ENCODE measurements at places on chromosomes 7 and 10. TPM values are rescaled to one million over a fixed set of nuclear protein-coding genes. Genes with fewer than 3 reads are reported as not detected.

DNA sequence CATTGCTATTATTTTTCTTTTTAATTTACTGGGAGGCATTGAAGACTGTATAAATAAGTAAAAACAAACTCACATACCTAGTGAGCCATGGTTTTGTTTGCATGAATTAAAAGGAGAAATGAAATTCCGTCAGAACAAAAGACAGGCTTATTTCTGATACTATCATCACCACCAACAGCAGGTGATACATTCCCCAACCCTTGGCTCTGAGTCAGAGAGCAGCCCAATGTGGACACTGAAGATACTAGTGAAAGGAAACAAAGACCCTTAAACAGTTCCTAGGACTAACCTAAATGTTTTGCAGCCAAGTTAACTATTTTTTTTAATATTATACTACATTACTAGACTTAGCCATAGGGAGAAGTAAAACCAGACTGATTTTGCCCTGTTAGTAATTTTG is 31.6 kb downstream of the CHRM2 start:
- DNase-seq, result no peak

DNA sequence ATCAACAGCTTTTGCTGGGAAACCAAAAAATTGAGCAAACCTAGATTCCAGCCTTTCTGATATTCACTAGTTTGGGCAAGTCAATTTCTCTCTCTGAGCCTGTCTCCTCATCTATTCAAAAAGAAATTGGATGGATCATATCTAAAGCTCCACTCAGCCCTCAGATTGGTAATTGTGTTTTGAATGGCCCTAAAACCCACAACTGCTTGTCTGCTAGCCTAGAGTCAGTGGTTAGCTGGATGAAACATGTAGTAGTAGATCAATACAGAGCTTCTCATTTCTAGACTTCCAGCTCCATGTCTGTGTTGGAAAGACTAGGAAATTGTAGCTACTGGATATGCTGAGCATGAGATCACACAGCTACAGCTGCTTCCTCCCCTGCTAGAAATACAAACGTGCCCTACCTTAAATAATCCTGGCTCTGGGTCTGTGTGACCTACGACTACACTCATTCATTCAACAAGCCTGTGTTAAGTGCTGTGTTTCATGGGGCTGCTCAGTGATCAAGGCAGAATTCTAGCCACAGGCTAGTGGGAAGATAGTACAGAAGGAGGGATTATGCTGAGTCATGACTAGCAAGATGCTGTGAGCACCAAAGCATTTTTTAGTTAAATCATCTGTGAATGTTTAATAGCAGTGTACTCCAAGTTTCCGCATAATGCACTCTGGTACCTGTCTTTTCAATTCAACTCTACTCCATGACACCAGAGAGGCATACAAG is 15.7 kb downstream of the DNTT start:
- no peak for DNase-seq

- DNase-seq, result no peak
These were observed 1.8 kb downstream of the STARD3NL start for GRCh38 chr7:38179776-38180226.

- no peak for DNase-seq
These were observed 195.1 kb upstream of the AUTS2 start for GRCh38 chr7:69403169-69403568.

DNA sequence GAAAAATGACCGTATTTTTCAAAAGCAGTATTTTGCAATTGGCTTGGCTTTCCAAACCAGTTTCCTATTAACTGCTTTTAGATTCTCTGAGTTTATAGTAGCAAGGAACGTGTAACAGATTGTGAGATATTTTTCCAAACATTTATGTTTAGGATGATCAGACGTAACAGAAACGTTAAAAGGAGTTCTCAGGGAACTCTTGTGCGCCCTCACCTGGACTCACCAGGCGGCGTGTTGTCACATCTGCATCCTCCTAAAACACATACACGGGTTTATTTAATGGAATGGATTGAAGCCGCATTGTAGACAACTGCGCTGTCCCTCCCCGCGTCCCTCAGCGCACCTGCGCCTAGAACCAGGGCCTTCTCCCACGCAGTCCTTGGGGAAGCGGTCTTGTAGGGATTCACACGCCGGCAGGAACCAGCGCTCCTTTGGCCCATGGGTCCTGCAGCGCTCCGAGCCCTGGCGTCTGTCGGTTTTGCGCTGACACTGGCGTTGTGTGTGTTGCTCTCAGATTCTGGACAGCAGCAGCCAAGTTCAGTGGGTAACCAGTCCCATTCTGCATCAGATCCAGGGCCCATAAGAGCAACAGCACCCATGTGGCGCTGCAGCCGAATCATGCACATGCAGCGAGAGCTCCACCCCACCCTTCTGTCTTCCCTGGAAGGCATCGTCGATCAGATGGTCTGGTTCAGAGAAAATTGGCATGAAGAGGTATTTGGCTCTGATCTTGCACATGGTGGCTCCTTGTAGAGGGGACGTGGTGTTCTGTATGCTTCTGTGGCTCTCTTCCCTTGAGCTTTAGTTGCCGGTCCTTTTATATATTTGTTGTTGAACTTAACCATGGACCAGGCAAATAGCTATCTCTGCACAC is 114.9 kb downstream of the TRRAP start:
- DNase-seq, result no peak

DNA sequence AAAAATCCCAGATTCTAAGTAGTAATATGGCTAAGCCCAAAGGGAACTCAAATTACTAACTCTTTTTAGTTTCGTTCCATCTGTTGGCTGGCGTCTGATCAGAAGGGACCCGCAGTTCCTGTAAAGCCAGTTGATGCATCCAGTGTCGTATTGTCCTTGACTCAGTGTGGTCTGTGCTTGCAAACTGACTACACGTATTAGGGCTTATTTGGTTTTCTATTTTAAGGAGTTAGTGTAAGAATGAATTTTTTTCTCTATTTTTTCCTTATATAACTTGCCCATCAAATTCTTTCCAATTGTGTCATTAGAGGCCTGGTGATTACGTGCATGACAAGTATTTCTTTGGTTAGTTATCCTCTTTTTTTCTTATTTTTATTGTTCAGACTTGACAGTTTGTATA is 9.7 kb downstream of the ABCA13 start:
- DNase-seq, result no peak

DNA sequence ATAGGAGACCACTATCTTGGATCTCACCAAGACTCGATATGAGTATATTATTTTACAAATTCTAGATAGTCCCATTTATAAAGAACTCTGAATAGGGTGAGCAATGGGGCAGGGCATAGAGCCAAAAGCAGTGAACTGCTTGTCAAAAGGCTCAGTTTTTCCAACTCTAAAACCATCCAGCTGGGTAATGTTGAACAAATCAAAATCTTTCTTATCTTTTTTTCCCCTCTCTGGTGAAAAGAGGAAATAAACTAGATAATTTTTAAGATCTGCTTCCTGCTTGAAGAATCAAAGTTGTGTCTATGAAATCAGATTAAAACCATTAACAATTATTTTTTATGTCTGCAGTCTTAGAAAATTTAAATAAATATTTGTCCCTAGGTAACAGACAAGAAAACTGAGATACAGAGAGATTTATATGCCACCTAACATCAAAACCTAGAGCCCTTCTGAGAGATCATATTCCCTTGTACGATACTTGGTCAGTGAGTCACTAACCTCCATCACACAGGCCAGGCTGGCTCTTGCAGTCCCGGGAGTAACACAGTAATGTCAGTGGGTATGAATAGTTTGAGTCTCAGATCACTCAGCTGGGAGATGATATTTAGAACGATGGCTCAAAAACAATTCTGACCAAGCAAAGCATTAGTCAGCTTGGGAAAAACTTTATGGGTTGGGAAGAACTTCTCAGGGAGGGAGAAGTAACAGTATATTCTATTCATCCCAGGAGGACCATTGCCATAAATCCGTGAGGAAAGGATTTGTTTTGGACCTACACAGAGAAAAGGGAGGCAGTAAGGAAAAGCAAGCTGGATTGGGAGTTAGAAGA is 178.8 kb downstream of the REEP3 start:
- DNase-seq, result no peak

- DNase-seq, result peak; percentile 95
These were observed 492 bp upstream of the VCL start for GRCh38 chr10:73997461-73997786.

- DNase-seq, result no peak
These were observed 918.1 kb upstream of the POT1 start for GRCh38 chr7:125847692-125848091.

- DNase-seq, result no peak
These were observed 429.8 kb downstream of the KCNMA1 start for GRCh38 chr10:77207828-77208185.

DNA sequence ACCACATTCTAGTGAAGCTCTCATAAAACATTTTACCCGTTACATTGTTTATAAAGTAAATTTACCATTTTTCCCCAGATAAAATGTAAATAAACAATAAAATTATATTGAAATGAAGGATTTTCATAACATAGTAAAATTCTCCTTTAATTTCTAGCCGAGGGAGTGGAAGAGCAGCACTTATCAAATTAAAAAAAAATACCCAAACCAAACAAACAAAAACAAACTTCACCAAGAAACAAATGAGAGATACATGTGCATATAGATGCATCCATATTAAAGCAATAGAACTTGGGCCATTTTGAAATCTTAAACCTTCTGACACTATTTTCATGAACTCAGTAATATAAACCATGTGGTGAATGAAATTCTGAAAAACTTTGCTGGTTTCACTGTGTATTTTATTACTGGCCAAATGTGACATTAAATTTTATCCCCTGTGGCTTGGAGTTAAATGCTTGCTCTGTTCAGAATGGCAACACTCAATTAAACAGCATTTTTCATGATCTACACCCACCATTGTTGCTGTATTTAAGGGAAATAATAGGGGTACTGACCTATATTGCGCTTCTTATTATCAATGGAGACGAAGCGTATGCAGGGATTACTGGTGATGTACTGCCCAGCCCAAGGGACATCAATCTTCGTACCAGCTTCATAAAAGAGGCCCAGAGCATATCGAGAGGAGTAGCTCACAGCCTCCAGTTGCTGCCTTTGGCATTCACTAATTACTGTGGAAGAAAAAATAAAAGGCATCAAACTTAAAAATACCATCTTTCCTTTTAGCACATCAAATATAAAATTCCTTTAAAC is 220.9 kb downstream of the RNLS start:
- no peak for DNase-seq

DNA sequence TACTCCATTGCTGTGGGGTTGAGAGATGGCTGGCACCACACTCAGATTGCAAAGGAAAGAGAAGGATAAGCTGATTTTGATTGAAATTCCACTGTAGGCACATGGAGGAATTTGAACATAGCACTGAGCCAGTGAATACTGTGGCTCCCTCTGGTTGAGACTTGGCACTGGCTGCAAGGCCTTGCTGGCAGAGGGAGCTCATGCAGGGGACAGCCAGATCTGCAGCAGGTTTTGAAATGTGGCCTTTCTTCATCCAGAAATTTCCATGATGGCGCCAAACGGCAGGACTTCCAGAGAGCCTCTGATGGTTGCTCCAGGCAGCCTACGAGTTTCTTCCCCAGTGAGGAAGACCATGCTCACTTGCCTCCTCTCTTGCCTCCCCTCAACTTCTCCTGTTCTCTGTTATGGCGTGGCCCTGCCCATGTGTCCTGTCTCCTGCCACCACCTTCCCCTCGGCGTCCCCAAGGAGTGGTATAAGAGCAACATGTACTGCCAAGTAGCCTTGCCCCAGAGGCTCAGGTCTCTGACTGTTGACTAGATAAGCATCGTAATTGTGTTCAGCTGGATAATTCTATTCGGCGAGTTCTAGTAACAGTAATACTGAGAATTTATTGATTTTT is 265.6 kb downstream of the CCDC3 start:
- DNase-seq, result no peak

DNA sequence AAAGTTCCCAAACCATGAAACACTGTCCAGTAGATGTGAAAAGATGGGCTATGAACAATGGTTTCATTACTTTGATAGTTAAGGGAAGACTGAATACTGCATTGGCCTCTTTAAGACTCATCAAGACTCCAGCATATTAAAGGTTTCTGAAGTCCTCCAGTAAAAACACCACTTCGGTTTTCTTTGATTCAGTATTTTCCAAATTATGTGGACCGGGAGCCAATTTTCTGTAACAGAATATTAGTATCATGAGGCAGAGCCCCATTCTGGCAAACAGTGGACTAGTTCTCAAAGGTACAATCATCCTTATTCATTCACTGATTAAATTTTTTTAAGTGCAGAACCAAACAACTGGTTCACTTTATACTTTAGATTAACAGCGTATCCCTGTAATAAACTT is 241.1 kb upstream of the LRGUK start:
- DNase-seq, result no peak

GRCh38 chr7:138002096-138002827 is 376 bp upstream of the CREB3L2 start:
- DNase-seq, result peak; percentile 100

DNA sequence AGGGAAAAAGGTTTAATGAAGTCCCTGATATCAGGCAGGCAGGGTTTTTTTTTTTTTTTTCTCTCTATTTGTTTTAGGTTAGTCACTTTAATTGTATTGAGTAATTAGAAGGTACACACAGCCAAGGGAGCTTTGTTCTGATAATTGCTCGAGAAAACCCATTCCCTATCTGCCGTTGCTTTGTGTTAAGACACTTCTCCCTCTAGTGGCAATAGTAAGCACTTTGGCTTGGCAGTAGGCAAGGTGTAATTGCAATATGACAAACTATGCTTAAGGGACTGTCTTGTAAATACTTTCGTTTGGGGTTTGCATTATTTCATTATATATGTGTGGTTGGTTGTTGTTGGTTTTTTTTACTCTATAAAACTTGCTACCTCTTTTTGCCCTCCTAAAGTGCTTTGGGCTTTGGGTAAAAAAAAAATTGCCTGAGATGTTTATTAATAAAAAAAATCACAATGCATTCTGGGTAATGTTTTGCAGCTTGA is 113.4 kb downstream of the BTRC start:
- no peak for DNase-seq

DNA sequence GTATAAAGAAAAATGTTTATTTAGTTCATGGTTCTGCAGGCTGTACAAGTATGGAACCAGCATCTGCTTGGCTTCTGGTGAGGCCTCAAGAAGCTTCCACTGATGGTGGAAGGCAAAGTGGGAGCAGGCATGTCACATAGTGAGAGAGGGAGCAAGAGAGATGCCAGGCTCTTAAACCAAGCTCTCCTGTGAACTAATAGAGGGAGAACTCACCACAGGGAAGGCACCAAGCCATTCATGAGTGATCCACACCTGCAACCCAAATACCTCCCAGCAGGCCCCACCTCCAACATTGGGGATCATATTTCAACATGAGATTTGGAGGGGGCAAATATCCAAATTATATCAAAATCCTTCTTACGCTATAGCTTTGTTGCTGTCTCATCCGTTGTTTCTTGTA is 113.1 kb downstream of the CPED1 start:
- no peak for DNase-seq

Gene SPDYE11
- total RNA-seq, result not detected

Gene PGAM1
- 282 TPM for total RNA-seq

Gene GPRIN2
- total RNA-seq, result 1.3 TPM

Gene TET1
- 8.6 TPM for total RNA-seq

Gene JCAD
- 65.2 TPM for total RNA-seq

Gene IQUB
- 13.3 TPM for total RNA-seq

Gene FGFBP3
- 0.58 TPM for total RNA-seq

Gene MYL10
- not detected for total RNA-seq

Gene HOXA3
- total RNA-seq, result 16.2 TPM
